CD4-positive, CD25-positive, alpha-beta regulatory T cell (primary cell): ENCODE measurements at places on chromosomes 7 and 10. TPM values are rescaled to one million over a fixed set of nuclear protein-coding genes. Genes with fewer than 3 reads are reported as not detected.

Gene PTPRN2
- 1.6 TPM for total RNA-seq

Gene FGFR2
- 3.1 TPM for total RNA-seq

- no peak for DNase-seq
- H3K36me3 ChIP-seq, result peaks cover 7% of the 10 kb centered on the region
- no peak overlapping the region for H3K27ac ChIP-seq
- no peaks in the 10 kb centered on the region for H3K27me3 ChIP-seq
- no peaks in the 10 kb centered on the region for H3K4me1 ChIP-seq
- no peak overlapping the region for H3K4me3 ChIP-seq
These were observed 56.0 kb downstream of the NKX6-2 start for GRCh38 chr10:132729810-132730572.

GRCh38 chr10:131568866-131569265 is 257.3 kb upstream of the TCERG1L start:
- H3K27ac ChIP-seq, result no peak overlapping the region
- no peaks in the 10 kb centered on the region for H3K36me3 ChIP-seq
- no peaks in the 10 kb centered on the region for H3K4me1 ChIP-seq
- no peak overlapping the region for H3K4me3 ChIP-seq
- H3K27me3 ChIP-seq, result no peaks in the 10 kb centered on the region

DNA sequence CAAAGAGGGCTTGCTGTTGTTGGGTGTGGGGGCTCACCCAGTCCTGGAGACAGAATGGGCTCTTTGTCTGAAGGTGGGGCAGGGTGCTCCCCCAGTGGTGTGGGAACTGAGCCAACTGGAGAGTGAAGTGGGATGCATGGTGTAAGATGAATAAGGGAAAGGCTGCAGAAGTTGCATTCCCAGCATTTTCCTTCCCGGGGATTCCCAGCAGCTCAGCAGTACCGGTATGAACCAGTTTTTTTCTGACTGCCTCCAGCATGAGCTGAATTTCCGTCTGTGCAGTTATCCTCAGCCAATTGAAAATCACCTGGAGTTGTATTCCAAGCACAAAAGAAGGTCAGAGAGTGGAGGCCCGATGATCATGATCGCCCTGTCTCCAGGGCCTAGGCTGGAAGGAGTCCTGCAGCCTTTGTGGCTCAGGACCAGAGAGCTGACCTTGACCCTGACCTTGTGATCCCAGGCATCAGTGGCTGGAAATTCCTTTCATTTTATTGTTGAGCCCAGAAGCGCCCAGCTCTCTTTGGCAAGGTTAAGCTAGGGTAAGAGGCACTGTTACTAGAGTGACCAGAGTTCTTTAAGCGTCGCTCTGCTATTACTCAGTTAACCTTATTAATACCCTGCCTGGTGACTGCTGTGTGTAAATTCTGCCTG is 33.4 kb downstream of the OGDH start:
- H3K36me3 ChIP-seq, result peaks cover 4% of the 10 kb centered on the region
- H3K4me3 ChIP-seq, result peak overlapping the region; percentile 79
- H3K27ac ChIP-seq, result peak overlapping the region; percentile 98
- H3K27me3 ChIP-seq, result no peaks in the 10 kb centered on the region
- DNase-seq, result no peak

- no peak for DNase-seq
- no peak overlapping the region for H3K27ac ChIP-seq
- no peaks in the 10 kb centered on the region for H3K36me3 ChIP-seq
- H3K27me3 ChIP-seq, result peaks cover under 1% of the 10 kb centered on the region
These were observed 25.0 kb downstream of the ZPBP start for GRCh38 chr7:50068026-50068425.

GRCh38 chr7:101978683-101979082 is 161.3 kb downstream of the CUX1 start:
- no peak overlapping the region for H3K4me3 ChIP-seq
- no peaks in the 10 kb centered on the region for H3K27me3 ChIP-seq
- no peaks in the 10 kb centered on the region for H3K36me3 ChIP-seq
- DNase-seq, result no peak
